ENCODE measurements at places on chromosomes 1 and 21.

- no peak for DNase-seq
Observed at GRCh38 chr21:34179204-34179935, 106.0 kb downstream of the MRPS6 start.

DNA sequence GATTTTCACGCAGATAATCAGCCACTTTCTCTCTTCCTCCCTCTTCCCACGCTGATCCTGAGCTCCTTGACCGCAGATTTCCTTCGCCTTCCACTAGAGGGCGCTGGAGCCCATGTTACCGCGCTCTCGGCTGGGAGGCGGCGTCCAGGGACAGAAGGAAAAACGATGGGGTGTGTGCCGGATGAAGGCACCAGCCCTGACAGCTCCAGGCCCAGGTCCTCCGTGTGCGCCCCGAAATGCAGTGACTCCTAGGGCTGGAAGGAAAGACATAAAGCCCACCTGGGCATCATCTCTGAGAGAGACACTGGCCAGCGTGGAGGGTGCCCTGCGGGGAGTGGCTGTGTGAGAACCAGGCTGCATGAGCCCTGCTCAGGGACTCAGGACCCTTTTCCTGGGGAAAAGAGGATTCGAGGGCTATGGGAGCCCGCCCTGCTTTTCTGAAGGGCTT, 44.9 kb upstream of the CYP2J2 start:
- DNase-seq, result peak; percentile 68

DNA sequence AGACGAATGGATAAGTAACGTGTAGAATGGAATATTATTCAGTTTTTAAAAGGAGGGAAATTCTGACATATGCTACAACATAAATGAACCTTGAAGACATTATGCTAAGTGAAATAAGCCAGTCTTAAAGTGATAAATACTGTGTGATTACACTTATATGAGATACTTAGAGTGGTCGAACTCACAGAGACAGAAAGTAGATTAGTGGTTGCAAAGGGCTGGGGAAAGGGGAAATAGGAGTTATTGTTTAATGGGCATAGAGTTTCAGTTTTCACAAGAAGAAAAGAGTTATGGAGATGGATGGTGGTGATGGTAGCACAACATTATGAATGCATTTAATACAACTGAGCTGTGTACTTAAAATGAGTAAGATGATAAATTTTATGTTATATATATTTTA, 14.7 kb upstream of the AHCYL1 start:
- no peak for DNase-seq

GRCh38 chr1:203287109-203287893, 18.0 kb upstream of the BTG2 start:
- DNase-seq, result no peak

DNA sequence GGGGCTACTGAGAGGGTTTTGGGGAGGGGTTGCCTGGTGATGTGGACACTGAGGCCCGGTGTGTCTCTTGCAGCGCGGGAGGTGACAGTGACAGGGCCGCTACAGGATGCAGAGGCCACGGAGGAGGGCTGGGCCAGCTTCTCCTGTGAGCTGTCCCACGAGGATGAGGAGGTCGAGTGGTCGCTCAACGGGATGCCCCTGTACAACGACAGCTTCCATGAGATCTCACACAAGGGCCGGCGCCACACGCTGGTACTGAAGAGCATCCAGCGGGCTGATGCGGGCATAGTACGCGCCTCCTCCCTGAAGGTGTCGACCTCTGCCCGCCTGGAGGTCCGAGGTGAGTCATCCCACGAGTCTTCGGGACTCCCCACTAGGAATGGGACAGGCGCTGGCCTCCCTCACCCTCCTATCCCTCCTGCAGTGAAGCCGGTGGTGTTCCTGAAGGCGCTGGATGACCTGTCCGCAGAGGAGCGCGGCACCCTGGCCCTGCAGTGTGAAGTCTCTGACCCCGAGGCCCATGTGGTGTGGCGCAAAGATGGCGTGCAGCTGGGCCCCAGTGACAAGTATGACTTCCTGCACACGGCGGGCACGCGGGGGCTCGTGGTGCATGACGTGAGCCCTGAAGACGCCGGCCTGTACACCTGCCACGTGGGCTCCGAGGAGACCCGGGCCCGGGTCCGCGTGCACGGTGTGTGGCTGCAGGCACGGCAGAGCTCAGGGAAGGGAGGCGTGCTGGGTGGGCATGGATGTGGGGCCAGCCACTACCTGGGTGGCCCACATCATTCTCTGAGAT, 72.5 kb downstream of the OBSCN start:
- DNase-seq, result no peak

GRCh38 chr1:156157506-156157905, 4.1 kb downstream of the SEMA4A start:
- DNase-seq, result no peak

GRCh38 chr1:234212764-234213657, 160.2 kb upstream of the COA6 start:
- DNase-seq, result peak; percentile 60

GRCh38 chr1:238257018-238257621, 366.4 kb upstream of the ZP4 start:
- DNase-seq, result peak; percentile 3

- peak; percentile 99 for DNase-seq
Observed at GRCh38 chr1:32394141-32394889, at the start of gene BSDC1. Gene BSDC1, minus strand, starts transcription at chr1:32394441. Its CDS starts 27 bp downstream, at chr1:32394414.

- DNase-seq, result no peak
Observed at GRCh38 chr1:193368302-193368701, 181.9 kb upstream of the B3GALT2 start.

DNA sequence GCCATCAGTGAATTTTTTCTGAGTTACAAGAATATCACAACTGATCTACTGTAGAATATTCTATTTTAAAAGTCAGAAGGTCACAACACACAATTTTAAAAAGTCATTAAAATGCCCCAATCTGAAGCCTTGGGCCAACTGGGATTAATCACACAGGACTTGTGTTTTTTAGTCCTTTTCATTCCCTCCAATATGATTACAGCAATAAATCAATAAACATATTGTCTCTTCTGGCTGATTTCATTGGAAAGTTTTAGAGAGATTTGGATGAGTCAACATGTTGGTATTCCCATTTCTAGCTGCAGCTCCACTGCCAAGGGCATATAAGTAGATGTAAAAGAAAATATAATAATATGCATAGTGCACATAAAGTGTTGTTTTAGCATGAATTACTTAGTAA, 85.8 kb downstream of the NIBAN1 start:
- peak; percentile 87 for DNase-seq

DNA sequence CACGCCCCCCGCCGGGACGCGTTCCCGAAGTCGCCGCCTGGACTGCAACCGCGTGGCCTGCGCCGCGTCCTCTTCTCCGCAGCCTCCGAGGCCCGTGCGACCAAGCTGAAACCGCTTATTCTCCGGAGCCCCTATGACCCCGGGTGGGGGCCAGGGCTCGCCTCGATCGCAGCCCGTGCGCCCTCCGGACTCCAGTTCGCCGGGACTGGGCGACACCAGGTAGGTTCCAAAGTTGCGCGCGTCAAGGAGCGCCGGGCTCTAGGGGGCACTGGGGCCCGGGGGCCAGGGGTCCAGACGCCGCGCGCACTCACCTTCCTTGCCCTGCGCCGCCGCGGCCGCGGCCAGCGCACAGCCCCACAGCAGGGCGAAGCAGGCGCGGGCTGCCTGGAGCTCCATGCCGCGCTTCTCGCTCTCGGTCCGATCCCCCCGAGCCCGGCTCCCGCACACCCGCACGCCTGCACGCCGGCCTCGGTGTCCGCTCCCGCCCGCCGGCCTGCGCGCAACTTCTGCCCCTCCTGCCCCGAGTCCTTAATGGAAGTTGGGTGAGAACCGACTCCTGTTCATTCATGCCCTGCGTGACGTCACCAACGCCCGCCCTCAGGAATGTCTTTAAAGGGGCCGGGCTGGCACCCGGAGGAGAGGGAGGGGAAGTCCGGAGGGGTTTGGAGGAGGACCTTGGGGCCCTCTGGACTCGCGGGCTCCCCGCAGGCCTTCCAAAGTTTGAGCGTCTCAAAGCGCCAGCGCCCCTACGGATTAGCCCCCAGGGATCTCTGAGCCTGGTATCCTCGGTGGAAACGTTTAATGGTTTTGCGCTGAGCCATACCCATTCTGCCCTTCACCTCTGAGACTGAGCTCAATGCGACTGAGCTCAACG, at the start of gene EPHA2:
Gene EPHA2, minus strand, starts transcription at position 533 of the 874 bp plus-strand sequence. Its CDS starts 137 bp downstream, at position 396.
- peak; percentile 90 for DNase-seq

GRCh38 chr1:226598455-226598849, 49.9 kb downstream of the STUM start:
- DNase-seq, result peak; percentile 15

DNA sequence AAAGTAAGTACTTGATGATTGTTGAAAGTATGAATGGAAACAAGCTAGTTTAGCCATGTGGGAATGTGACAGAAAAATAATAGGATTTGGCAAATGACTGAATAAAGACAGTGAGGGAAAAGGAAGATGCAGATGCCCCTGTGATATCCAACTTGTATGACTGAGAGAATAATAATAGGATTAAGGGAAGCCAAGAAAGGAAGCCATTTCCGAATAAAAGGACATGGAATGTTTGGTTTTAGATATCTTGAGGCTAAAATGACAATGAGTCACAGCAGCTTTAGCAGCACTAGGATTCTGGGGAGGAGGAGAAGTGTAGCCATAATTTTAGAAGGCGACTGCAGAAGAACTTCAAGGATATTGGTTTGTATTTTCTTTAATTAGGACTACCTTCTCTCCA, 109.2 kb downstream of the TTLL7 start:
- DNase-seq, result peak; percentile 75

DNA sequence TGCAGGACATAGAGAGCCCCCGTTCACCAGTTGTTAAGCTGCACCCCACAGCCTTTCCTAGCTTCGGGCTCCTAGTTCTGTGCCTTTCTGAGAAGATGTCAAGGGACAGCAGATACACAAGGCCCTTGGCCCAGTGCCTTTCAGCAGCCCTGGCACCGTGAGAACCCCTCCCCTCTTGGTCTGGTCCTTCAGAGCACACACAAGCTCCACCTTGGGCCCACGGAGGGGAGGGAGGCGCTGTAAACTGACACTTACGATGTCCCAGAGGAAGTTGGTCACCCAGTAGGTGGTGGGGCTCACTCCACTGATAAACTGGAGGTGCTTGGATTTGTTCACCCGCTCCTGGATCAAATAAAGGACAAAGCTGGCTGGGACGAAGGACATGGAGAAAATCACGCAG, 101.6 kb downstream of the ABCA4 start:
- no peak for DNase-seq

DNA sequence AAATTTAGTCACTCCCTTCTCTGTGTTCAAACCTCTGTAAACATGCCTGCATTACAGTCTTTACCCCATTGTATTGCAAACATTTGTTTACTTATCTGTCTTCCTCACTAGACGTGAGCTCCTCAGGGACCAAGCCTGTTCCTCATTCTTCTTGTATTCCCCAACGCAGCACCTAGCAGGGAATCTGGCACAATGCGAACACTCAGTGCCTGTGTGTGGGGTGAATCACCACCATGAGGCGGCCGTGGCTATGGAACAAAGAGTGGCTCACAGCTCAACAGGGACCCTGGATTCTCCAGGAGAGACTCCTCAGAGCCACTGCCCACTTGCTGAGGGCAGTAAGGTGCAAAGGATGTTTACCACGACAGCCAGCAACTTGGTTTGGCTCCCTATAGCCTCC, 95.9 kb downstream of the DDX20 start:
- no peak for DNase-seq

- DNase-seq, result no peak
Observed at GRCh38 chr1:201405484-201405831, 6.3 kb upstream of the LAD1 start.
